ENCODE measurements at places on chromosomes 7 and 10.

GRCh38 chr10:79178614-79179163 is 109.9 kb downstream of the ZMIZ1 start:
- DNase-seq: peak; percentile 95

- DNase-seq: no peak
Measured at GRCh38 chr7:105980645-105981396, 17.8 kb downstream of the CDHR3 start.

DNA sequence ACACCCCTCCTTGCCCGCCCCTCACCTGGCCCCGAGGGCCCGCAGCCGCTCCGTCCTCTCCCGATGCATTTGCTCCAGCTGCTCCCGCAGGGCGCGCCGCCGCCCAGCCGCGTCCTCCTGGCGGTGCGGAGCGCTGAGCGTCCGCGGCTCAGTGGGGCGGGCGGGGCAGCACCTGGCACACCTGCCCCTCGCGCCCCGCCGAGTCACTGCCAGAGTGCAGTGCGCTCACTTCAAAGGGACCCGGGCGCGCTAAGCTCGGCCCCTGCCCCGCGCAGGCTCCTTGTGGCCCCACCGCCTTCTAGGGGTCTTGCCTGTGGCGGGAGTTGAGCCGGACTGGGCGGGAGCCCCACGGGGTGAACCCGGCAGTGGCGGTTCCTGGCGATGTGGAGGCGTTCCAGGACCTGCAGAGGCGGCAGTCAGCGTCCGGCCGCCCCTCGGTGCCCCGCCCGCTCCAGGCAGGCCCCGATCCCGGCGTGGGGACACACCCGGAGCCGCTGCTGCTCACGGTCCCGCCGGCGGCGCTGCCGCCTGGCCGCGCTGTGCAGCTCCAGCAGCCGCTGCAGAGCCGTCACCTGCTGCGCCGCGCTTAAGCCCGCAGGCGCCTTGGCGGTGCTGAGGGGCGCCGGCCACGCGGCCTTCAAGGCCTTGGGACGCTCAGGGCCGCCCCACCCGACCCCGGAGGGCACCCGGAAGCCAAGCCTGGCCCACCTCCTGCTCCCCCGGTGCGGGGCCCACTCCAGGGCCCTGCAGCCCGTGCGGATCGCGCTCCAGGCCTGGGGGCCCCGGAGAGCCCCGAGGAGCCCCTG is 6.7 kb downstream of the ATP6V1F start:
- peak; percentile 42 for DNase-seq

DNA sequence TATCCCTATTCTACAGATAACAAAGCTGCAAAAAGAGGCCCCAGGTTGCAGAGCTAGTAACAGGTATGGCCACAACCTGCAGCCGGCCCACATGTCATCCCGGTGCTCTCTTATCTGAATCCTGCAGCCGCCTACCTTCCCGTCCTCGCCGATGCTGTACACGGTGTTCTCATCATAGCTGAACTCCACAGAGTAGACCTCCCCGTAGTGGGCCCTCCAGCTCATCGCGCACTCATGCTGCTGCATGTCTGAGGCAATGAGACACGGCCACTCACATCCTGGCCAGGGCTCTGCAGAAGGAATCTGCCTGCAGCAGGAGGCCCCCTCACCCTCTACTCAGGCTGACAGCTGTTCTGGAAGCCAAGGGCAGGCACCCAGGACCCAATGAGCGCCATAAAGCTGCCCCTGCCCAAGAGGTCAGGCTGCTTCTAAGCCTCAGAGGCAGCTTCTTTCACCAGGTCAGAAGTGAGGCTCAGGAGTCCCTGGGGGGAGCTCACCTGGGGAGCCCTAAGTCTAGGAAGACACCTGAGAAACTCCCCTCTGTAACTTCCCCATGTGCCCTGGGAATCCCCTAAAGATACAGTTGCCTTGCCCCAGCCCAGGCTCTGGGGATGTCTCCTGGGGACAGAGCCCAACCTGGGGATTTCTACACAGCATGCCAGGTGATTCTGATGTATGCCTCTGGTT is 17.9 kb upstream of the CYREN start:
- peak; percentile 24 for DNase-seq

DNA sequence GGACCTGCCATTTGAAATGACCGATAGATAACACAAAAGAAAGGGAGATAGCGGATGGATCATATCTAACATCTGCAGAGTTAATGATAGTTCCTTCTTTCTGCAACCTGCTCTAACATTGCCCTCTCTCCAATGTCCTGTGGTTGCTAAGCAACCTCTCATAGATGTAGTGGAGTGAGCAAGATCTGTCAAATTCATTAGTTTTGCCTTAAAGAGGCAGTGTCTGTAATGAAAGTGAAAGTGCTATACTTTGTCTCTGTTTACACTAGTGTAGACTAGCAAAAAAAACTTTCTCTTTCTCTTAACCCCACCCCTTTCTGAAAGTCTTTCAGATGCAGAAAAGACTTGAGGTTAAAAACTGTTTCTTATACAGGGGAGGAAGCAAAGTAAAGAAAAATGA is 1196.9 kb downstream of the SORCS3 start:
- DNase-seq: peak; percentile 21

GRCh38 chr10:73653195-73653594 is 2.6 kb downstream of the SYNPO2L start:
- no peak for DNase-seq
